ENCODE measurements at places on chromosomes 3 and 15.

DNA sequence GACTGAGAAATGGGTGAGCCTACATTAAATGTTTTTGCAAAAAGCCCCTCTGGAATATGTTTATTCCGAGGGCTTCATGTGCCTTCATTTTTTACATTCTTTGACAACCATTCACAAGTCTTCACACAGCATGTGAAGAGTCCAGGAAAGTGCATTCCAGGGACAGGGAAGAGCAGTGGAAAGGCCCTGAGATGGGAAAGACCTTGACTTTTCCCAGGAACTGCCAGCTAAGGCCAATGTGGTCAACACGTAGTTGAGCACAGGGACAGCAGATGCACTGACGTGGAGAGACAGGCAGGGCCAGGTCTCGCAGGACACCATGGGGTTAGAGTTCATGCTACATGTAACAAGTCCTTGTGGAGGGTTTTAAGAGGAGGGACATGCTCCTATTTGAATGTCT, 21.7 kb downstream of the SSR3 start:
- peaks cover 22% of the 10 kb centered on the region for H3K4me1 ChIP-seq
- peak overlapping the region; percentile 2 for H3K27ac ChIP-seq
- H3K4me3 ChIP-seq: no peak overlapping the region
- no peak for ATAC-seq
- no peaks in the 10 kb centered on the region for H3K27me3 ChIP-seq
- peaks cover 23% of the 10 kb centered on the region for H3K36me3 ChIP-seq

GRCh38 chr3:74004386-74004785, 379.6 kb upstream of the PDZRN3 start:
- no peaks in the 10 kb centered on the region for H3K36me3 ChIP-seq
- no peaks in the 10 kb centered on the region for H3K4me1 ChIP-seq
- no peak overlapping the region for H3K27ac ChIP-seq
- no peak overlapping the region for H3K4me3 ChIP-seq
- ATAC-seq: no peak
- no peaks in the 10 kb centered on the region for H3K27me3 ChIP-seq

DNA sequence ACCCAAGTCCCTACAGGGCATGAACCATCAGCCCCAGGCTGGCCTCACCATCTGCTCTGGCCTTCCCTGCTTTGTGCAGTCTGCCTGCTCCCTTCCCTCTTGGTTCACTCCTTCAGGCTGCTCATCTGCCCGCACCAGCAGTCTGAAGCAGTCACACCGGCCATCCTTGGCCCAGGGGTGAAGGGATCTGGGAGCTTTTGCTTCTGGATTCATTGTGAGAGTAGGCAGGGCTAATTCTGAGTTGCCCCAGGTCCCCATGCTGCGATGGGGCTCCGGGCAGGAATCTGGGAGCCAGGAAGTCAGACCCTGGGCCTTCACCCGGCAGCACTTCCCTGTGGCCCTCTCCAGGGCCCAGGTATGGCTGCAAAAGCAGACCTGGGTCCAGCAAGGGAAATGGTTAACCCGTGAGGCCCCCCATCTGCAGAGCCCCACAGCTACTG, 99.7 kb downstream of the VGLL4 start:
- no peak for ATAC-seq
- no peak overlapping the region for H3K4me3 ChIP-seq
- peaks cover 6% of the 10 kb centered on the region for H3K4me1 ChIP-seq
- H3K27me3 ChIP-seq: no peaks in the 10 kb centered on the region
- H3K27ac ChIP-seq: no peak overlapping the region

GRCh38 chr3:128591738-128592426, 58.7 kb downstream of the RPN1 start:
- no peaks in the 10 kb centered on the region for H3K4me1 ChIP-seq
- H3K4me3 ChIP-seq: peak overlapping the region; percentile 5

DNA sequence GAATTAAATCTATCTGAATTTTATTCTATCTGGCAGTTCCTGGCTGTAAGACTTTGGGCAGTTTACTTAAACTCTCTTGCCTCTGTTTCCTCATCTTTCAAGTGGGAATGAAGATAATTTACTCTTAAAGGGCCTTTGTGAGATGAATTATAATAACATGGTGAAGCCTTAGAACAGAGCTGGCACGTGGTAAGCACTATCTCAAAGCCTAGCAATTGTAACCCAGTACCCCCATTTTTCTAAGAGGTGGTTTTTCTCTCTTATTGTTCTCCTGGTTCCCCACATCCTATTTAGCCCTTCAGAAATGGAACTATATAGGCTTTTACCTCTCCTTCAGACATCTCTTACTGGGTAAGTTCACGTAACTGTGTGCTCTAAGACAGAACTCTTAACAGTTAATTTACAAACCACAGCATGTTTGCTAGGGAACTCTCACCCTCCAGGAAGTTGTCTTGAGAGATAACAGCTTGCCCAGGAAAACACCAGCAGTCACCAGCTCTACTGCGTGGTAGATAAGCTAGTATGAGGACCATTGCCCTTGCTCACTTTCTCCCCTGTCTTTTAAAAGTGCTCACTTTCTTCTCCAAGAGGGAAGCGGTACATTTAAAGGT, 12.3 kb upstream of the CRBN start:
- H3K27me3 ChIP-seq: no peaks in the 10 kb centered on the region
- peak; percentile 80 for ATAC-seq
- peak overlapping the region; percentile 68 for H3K4me3 ChIP-seq
- H3K4me1 ChIP-seq: peaks cover 24% of the 10 kb centered on the region

DNA sequence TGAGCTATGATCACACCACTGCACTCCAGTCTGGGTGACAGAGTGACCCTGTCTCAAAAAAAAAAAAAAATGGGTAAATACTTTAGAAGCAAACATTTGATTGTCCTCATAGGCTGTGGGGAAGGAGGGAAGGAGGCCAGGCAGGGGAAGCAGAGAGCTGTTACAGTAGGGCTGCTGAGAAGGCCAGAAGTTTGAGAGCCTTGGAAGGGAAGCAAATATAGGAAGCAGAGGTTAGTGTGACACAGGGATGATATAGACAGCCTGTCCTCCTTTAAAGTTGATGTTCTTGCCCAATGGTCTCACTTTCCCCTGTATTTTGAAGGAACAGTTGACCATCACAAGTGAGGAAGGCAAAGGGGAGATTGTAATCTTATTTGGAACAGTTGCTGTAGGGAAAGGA, 5.3 kb upstream of the ALPK3 start:
- no peak for ATAC-seq
- peaks cover 6% of the 10 kb centered on the region for H3K36me3 ChIP-seq
- H3K27ac ChIP-seq: no peak overlapping the region
